ENCODE measurements at places on chromosomes 11 and 22.

DNA sequence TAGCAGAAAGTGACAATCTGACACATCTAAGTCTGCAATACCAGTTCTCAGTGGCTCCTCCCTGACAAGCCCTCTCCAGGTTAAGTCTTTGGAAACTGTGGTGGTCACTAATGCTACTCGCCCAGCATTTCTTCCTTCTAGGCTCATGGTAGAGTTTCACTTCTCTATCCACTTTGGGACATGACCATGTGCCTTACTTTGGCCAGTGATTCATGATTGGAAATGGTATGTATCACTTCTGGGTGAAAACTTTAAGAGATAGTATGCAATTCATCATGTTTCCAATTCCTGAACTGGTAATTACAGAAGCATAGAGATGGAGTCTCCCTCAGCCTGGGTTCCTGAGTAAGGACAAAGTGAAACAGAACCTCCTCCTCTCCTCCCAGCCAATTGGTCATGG is 151.5 kb upstream of the LMO1 start:
- H3K4me1 ChIP-seq = no peaks in the 10 kb centered on the region
- H3K27ac ChIP-seq = no peak overlapping the region
- no peak for DNase-seq
- H3K36me3 ChIP-seq = no peaks in the 10 kb centered on the region

GRCh38 chr11:74731301-74732094 is at the start of gene CHRDL2:
Gene CHRDL2 (minus strand): TSS chr11:74731426. CDS start chr11:74730888, 538 bp downstream.
- no peak within 1 kb of the TSS for H3K27ac ChIP-seq
- no peaks in the 10 kb centered on the region for H3K4me1 ChIP-seq
- no peaks in the 10 kb centered on the region for H3K36me3 ChIP-seq
- no peak within 1 kb of the TSS for H3K4me3 ChIP-seq

- peaks cover 18% of the 10 kb centered on the region for H3K4me1 ChIP-seq
- DNase-seq = peak; percentile 56
- H3K27ac ChIP-seq = no peak overlapping the region
- no peak overlapping the region for H3K4me3 ChIP-seq
- H3K27me3 ChIP-seq = no peaks in the 10 kb centered on the region
These were observed 78.3 kb downstream of the RPL27A start for GRCh38 chr11:8760896-8761295.

GRCh38 chr11:34926831-34927132 is 10.4 kb downstream of the PDHX start:
- H3K4me3 ChIP-seq = no peak overlapping the region

GRCh38 chr11:119673759-119674336 is 55.2 kb downstream of the NECTIN1 start:
- H3K27ac ChIP-seq = no peak overlapping the region
- H3K36me3 ChIP-seq = no peaks in the 10 kb centered on the region
- no peak overlapping the region for H3K4me3 ChIP-seq
- no peak for DNase-seq
- H3K4me1 ChIP-seq = peaks cover 28% of the 10 kb centered on the region
- no peaks in the 10 kb centered on the region for H3K27me3 ChIP-seq

DNA sequence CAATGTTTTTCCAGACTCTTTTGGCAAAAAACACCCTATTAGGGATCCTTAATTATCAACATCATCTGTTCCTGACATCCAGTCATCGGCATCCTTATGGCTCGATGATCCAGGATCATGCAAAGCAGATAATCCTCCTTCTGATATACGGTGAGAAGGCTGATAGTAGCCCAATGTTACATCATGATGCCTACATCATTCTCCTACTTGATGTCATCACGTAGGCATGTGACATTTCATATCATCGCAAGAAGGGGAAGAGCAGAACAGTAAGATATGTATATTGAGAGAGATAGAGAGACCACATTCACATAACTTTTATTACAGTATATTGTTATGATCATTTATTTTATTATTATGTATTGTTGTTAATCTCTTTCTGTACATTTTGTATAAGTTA is 168.6 kb downstream of the ADAMTS15 start:
- no peaks in the 10 kb centered on the region for H3K27me3 ChIP-seq
- peaks cover 6% of the 10 kb centered on the region for H3K4me1 ChIP-seq
- no peak overlapping the region for H3K4me3 ChIP-seq
- no peaks in the 10 kb centered on the region for H3K36me3 ChIP-seq
- no peak for DNase-seq

GRCh38 chr22:27317096-27317495 is 484.5 kb downstream of the MN1 start:
- no peaks in the 10 kb centered on the region for H3K36me3 ChIP-seq
- no peak for DNase-seq
- no peak overlapping the region for H3K27ac ChIP-seq
- no peak overlapping the region for H3K4me3 ChIP-seq
- H3K27me3 ChIP-seq = no peaks in the 10 kb centered on the region
